Substantia nigra (tissue), 51 donors: ENCODE measurements at places on chromosomes 12 and 14.

GRCh38 chr12:111975161-111975931, 37.6 kb downstream of the TMEM116 start:
- no peak for DNase-seq

GRCh38 chr14:64698903-64699302, 5.3 kb upstream of the PLEKHG3 start:
- no peak for DNase-seq

DNA sequence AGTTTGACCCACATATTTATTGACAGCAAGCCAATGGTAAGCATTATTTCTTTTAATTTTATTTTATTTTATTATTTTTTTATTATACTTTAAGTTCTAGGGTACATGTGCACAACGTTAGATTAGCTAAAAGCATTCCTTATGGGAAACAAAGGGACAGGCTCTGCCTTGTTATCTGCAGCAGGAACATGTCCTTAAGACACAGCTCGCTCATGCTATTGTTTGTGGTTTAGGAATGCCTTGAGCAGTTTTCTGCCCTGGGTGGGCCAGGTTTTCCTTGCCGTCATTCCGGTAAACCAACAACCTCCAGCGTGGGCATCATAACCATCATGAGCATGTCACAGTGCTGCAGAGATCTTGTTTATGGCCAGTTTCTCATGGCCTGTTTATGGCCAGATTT, 370.2 kb downstream of the TMEM117 start:
- DNase-seq = no peak

DNA sequence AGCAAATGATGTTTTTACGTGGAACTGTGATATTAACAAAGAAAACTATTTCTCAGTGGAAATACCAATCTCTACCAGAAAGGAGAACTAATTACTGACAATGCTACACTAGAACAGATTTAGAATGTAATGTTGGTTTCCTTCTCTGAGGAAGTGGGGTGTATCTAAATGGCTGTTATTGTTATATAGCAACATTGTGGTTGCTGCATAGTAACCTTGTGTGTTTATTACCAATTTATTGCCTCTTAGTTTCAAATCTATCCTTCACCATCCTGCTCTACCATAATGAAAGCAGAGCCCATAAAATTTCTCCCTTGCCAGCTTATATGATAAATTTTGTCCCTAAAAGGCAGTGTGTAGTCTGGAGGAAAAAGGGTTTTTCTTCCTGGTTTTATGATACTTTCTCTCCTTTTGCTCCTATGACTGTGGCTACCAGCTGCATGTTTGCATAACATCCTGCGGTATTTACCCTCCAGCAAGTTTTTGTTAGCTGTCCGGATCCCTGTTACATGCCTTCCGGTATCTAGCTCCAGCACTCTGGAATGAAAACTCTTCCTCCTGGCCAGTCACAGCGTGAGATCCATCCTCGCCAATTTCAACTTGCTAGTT, 5.7 kb upstream of the KLRK1 start:
- no peak for DNase-seq

GRCh38 chr12:74204236-74204635, 333.4 kb upstream of the ATXN7L3B start:
- DNase-seq = no peak

DNA sequence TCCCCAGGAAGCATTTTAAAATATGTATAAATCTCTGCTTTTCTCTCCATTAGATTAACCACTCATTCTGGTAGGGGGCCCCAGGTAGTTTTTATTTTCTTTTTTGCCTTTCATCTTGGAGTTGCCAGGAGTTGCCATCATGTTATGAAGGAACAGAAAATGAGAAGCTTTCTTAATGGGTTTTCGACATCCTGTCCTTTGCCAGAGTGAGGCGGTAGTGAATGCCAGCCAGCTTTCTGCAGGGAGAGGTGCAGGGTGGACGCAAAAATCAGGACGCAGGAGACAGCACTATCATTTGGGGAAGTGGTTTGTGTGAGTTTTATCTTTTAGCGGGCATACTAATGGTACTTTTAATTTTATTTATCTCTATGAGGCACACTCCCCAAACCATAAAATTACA, 1.7 kb downstream of the RASSF8 start:
- no peak for DNase-seq

GRCh38 chr12:104329707-104330532, 26.4 kb downstream of the EID3 start:
- DNase-seq = no peak

DNA sequence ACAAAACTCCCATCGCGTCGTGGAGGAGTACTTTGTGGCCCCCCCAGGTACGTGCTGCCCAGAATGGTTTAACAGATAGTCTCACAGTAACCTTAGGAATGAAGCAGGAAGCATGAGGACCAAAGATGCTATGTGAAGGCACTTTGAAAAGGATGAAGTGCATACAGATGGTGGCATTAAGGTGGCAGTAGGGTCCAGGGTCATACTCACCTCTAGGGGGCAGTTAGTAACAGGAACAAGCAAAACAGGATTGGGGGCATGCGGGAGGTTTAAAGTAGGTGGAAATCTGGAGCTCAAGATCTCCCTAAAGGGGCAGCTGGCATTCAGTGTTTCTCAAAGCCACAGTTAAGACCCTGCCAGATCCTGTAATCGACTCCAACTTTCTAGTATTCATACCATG, 10.9 kb downstream of the GATC start:
- no peak for DNase-seq
